ENCODE measurements at places on chromosomes 2 and 18.
A peak's percentile ranks its signal among the peaks of the same experiment; 100 is the strongest.

DNA sequence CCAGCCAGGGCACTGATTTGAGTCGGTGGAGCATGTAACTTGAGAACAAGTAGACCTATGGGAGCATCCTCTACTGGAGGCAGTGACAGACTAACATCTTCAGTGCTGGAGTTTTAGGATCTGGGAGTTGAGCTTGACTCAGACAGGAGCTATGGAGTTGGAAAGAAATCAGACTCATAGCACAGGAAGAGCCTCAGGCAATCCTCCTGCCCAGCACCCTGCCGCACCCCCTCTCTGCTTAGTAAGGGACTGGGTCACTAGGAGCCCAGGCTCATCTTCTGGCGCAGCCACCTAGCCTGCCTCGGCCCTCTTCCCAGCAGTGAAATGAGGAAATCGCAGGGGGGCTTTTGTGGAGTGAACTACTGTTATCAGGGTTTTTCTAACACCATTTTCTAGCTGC lies 3.6 kb downstream of the ARID5A start:
- no peak for DNase-seq

GRCh38 chr2:163370169-163370886 lies 365.5 kb downstream of the FIGN start:
- no peak for DNase-seq

DNA sequence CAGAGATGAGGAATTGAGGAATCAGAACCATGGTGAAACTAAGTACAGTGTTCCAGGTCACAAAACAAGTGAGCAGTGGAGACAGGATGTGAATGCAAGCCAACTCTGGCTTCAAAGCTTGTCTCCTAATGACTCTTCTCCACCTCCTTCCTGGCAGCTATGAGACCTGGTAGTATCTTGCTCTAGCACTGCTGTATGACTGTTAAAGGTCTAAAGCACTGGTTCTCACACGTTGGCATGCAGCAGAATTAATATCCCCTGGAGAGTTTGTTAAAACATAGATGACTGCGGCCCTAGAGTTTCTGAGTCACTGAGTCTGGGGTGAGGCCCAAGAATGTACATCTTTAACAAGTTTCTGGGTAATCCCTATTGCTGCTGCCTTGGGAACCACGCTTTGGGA lies 63.3 kb downstream of the SUCLG1 start:
- DNase-seq = no peak

- DNase-seq = no peak
Observed at GRCh38 chr18:75482880-75483279, 55.4 kb upstream of the SMIM21 start.

DNA sequence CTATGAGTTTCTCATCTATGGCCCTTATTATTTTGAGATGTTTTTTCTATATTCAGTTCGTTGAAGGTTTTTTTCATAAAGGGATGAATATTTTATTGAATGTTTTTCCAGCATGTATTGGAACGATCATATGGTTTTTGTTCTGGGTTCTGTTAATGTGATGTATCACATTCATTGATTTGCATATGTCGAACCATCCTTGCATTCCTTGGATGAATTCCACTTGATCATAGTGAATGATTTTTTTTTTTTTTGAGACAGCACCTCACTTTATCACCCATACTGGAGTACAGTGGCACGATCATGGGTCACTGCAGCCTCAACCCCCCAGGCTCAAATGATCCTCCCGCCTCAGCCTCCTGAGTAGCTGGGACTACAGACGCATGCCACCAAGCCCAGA lies 5.5 kb upstream of the NEMP2 start:
- DNase-seq = no peak

GRCh38 chr2:16635791-16636699 lies 29.6 kb downstream of the CYRIA start:
- no peak for DNase-seq

GRCh38 chr18:31204166-31204565 lies 41.5 kb upstream of the DSC1 start:
- no peak for DNase-seq

GRCh38 chr18:61556862-61557261 lies 223.6 kb downstream of the CDH20 start:
- no peak for DNase-seq

DNA sequence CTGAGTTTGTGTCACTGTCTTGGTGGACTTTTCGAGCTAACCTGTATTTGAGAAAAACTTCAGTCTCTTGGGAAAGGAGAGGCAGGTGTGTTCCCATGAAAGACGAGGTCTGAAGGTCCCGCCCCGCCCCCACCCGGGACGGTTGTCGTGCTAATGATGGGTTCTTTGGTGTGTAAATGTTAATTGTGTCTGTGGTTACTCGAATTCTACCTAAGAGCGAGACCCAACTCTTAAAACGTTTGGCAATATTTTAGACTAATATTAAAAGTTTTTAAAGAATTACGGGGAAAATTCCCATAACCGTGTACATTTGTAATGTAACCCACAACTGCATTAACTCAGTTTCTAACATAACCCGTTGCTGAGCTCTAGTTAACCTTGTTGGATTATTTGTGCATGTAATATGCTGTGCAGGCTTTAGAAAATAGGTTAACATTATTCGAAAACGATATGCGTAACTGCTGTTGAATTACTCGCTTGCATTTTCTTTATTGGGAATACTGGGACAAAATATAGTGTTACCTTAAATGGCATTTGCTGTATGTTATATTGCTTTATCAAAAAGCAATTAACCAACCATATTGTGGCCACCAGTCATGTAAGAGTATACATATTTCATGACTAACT lies 833 bp downstream of the EPB41L5 start:
- DNase-seq = no peak

GRCh38 chr2:9140645-9141044 lies 66.0 kb upstream of the ASAP2 start:
- DNase-seq = no peak

DNA sequence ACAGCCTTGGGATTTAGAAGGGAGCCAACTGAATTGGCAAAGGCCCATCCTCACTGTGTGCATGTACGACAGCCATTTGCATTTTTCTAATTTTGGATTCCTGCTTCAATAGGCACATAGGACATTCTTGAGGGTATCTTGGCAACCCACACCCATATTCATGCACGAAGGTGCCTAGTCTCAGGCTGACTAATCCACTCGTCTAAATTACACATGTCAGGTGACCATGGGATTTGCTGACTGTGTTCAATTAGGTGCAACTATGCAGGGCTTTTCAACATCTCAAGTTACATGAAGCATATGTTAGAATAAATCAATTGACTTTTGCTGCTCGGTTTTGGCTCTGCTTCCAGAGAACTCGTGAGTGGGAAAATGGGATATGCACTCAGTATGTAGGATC lies 249.7 kb downstream of the SP3 start:
- no peak for DNase-seq

DNA sequence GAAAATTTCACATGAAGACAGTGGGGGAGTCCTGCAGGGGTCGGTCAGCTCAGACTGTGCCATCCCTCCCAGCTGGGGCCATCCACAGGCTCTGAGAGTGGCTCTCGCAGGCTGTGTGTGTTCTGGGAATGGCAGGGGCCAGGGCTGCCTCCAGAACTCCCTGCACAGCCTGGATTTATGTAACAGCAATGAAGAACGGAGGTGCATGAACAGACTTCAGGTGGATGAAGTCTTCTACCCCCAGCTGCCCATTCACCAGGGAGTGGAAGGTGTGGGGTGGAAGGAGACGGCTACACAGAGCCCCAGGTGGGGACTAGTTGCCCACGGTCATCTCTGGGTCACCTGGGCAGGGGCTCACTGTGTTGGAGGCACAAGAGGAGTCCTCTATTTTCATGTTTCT lies 56.1 kb upstream of the HDAC4 start:
- DNase-seq = no peak

GRCh38 chr2:41657226-41657625 lies 390.6 kb upstream of the PKDCC start:
- DNase-seq = no peak

DNA sequence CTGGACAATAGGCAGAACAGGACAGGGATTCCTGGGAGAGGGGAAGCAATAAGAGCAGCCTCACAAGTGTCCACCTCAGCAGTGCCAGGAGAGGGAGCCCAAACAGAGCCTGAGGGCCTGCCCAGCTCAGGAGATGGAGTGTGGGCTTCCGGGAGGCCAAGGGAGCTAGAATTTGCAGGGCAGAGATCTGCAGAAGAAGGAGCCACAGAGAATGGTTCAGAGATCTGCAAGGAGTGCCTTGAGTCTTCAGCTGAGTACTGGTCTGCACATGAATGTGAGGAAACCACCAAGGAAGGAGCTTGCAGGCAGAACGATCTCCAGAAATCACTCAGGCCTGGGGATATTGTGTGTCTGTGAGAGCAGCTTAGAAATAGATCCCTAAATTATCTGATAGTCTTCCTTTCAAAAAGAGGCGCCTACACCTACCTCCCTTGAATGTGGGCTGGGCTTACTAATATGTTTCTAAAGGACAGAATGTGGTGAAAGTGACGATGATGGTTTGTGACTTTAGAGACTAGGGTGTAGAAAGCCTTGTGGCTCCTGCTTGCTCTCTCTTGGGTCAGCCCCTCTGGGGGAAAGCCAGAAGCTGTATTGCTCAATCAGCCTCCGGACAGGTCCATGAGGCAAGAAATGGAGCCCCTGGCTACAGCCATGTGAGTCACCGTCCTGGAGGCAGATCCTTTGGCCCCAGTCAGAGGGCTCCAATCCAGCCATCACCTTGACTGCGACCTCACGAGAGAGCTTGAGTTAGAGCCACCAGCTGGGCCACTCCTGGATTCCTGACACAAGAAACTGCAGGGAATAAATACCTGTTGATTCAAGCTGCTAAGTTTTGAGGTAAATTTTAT lies 7.6 kb upstream of the LPIN1 start:
- peak; percentile 60 for DNase-seq

Measured in CD4-positive, alpha-beta T cell (primary cell).